ENCODE measurements at places on chromosomes 16 and 17.

GRCh38 chr17:19254651-19255050 is 17.5 kb downstream of the EPN2 start:
- no peak for DNase-seq

DNA sequence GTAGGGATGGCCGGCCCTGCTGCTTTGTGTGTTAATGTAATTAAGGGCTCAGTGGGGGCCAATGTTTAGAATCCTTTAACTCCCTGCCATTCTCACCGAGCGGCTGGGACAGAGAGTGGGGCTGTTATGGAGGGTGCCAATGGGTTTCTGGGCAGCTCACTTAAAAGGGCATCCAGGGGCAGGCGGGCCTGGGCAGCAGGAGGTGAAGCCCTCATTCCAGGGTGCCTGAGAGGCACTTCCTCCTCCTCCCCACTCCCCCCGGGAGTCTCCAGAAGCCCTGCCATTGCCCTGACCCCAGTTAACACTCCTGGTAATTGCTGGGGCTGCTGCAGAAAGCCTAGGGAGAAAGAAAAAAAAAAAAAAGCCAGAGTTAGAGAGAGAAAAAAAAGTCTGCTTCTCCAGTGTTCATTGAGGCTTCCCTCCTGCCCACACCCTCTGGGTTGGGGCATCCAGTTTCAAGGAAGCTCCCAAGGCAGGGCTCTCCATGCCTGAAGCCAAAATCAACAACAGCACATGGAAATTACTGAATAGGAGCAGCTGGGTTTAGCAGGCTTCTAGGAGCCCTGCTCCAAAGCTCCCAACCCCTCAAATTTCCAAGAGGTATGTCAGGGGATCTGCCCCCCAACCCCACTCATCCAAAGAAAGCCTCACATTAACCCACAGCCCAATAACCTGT is 28.0 kb downstream of the CUEDC1 start:
- no peak for DNase-seq

DNA sequence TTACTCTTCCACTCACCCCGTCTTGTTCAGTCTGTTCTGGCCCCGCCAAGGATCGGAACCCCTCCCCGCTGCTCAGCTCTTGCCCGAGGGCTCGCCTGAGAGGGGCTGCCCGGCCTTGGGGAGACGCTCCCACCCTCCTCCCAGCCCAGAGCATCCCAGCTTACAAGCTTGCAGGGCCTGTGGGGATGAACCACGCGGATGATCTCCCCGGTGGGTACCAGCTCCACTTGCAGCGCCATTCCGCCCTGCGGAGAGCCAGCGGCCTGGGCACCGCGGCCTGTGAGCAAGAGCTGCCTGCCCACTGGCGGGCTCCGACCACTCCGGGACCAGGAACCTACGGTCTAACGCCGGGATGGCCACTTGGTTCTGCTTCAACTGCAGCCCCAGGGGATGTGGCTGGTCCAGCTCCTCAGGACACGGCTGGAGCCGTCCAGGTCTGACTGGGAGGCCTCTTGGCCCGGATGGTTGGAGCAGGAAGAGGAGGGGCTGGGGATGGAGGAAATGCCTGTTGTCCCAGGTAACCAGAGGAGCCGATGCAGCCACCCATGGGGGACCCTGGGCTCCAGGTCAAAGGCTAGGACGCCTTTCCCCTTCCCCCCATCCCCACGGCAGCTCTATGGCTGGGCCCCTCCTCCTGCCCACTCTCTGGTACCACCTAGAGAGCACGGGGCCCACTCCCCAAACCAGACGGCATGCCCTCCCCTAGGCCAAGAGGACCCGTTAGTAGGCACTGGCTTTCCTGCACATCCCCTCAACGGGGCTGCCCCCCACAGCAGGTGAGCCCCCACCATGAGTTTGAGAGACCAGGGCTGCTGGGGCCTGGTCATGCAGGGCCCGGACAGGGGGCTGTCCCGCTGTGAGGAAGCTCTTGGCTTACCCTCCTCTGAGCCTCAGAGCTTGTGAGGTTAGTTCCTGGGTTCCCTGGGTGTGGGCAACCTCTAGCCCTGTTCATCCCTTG is at the start of gene MYO1C:
TSS of gene MYO1C (minus strand) at position 438 of the 958 bp plus-strand sequence. CDS start at position 239, 199 bp downstream.
- DNase-seq = no peak

DNA sequence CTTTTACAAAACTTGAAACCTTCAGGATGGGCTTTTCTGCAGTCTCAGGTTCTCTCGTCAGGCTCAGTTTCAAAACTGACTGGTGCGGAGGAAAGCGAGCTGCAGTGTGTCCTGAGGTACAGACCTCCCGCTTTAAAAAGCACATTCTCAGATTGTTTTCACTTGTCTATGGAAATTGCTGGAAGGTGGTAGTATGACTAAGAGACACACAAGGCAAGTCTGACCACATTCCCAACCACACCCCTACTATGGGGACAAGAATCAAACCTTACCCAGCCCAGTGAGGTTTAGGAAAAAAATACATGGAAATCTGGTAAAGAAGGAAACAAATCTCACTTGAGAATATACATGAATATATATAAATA is 18.2 kb downstream of the SRP68 start:
- DNase-seq = no peak

DNA sequence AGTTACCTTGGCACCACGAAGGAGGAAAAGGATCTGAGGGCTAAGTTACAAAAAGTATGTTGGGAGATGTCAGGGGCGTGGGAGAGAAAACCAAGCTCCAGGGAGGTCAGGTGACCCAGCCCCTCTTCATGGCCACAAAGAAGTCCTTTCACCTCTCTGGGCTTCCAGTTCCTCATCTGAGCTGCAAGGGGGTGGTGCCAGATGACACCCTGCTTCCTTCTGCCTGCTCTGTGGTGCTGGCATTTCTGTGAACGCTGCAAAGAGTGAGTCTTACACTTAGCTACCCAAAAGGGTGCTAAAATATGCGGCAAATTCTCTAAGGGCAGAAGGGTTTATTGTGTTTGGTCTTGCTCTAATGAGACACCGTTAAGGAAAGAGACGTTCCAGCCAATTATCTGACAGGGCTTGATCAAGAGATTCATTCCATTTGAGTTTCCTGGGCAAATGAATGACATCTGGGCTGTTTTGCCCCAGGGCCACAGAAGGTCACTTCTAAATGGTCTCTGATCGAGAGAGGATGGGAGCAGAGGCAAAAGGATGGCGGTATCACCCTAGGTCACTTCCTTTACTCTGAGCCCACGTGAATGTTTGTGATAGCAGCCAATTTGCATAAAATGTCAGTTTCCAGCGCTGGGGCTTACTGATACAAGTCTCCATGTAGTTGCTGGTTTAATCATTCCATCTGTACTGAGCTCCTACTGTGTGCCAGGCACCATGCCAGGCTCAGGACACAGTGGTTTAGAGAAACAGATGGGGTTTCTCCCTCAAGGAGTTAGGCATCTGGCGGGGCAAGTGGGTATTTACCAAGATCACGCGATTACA is 210.2 kb downstream of the KATNIP start:
- no peak for DNase-seq

- no peak for DNase-seq
These were observed 1.3 kb upstream of the RILP start for GRCh38 chr17:1650731-1651558.

DNA sequence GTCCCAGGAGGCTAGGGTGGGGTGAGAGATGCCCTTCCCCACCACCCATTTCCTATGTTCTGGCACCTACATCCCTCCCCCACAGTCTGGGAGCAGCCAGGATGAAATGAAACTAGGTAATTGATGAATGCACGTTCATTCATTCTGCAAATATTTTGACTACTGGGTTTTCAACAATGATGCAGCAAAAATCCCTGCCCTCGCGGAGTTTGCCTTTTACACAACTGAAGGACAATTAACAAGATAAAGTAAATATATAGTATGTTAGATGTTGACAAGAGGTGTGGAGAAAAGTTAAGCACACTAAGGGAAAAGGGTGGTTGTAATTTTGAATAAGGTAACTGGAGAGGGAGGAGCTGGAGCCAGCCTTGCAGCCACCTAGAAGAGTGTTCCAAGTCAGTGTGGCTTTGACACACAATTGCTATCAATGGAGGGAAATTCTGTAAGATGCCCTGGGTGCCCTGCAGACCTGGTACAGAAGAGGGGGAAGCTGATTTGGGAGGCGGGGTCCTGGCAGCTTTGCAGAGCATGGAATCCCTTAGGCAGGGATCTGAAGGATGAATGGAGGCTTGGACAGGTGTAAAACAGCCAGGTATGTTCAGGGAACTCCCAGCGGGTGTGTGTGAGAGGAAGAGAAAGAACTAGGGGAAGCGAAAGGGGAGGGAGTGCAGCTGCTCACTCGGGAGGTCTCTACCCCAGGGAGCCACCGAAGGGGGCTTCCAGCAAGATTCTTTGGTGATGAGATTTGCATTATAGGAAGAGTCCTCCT is 2.5 kb downstream of the TMEM92 start:
- DNase-seq = no peak

DNA sequence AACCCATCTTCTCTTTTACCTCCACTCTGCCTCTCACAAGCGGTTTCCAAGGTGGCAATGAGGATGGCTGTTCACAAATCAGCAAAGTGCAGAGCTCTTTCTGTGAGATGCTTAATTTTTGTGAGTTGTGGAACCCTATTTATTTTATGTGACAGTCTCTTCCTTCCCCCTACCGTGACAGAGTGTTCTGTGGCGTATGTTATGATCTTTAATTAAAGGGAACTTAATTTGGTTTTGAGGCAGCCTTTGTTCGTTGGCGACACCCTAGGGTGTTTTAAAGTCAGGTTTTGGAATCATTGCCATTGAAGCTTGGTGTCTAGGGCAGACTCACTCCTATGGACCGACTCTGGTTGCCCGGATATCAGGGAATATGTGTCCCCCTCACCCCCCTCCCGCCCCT is 83.3 kb upstream of the IRX3 start:
- no peak for DNase-seq

- no peak for DNase-seq
These were observed 29.3 kb downstream of the GINS3 start for GRCh38 chr16:58421529-58421928.

Data from DND-41 (cell line).